Stimulated activated CD8-positive, alpha-beta memory T cell treated with anti-CD3 and anti-CD28 coated beads, Interleukin-15, amount 100 ng/mL, for 24 hours (primary cell): ENCODE measurements at places on chromosomes 12 and 14.

- no peak for DNase-seq
Observed at GRCh38 chr14:93269341-93270068, 62.4 kb downstream of the UBR7 start.

GRCh38 chr12:38713294-38713693 lies 192.1 kb downstream of the CPNE8 start:
- no peak for DNase-seq

DNA sequence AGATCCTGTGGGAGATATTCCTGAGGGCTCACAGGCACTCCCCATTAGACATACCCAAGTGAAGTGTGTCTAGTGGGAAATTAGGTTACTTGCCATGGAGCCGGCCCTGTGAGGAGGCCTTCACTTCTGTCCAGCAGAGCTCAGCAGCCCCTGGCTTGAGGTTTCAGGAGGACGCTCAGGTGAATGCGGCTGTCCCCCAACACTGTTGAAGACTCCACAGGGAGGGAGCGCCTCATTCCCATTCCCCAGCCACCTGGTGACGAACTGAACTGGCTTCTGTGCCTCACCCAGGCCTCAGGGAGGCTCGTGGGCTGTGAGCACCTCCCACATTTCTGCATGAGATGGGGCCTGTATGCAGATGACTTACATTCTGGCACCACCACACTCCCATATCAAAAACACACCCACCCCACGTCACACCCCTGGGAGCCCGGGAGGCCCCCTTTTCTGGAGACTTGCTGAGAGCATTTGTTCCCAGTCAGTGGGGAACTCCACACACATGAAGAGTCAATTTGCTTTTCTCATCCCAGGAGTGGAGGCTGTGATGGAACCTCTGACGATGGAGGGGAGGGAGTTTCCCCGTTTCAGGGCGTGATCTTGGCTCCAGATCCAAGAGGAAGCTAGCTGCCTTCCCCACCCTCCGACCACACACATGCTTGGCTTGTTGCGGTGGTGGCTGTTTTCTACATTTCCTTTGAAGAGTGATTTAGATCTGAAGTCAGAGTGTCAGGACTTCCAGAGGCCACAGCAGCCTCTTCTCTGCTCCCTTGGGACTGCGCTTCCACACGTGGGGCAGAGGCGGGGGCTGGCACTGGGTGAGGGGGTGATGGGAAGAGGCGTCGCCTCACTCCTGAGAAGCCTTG lies 120.7 kb downstream of the ADGRD1 start:
- no peak for DNase-seq

GRCh38 chr12:41367726-41368405 lies 179.7 kb downstream of the PDZRN4 start:
- DNase-seq = no peak

DNA sequence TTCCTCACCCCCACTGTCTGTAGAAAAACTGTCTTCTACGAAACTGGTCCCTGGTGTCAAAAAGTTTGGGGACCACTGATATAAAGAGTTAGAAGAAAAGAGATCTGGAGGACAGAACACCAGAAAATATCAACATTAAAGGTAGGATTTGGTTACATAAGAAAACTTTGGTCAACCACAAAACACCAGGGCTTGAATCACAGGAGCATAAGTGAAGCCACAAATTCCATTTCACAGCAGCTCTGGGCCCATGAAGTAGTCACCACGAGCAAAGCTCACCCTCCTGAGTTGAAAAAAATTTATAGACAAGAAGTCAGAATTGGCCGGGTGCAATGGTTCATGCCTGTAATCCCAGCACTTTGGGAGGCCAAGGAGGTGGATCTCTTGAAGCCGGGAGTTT lies 19.4 kb downstream of the RALGAPA1 start:
- DNase-seq = no peak

DNA sequence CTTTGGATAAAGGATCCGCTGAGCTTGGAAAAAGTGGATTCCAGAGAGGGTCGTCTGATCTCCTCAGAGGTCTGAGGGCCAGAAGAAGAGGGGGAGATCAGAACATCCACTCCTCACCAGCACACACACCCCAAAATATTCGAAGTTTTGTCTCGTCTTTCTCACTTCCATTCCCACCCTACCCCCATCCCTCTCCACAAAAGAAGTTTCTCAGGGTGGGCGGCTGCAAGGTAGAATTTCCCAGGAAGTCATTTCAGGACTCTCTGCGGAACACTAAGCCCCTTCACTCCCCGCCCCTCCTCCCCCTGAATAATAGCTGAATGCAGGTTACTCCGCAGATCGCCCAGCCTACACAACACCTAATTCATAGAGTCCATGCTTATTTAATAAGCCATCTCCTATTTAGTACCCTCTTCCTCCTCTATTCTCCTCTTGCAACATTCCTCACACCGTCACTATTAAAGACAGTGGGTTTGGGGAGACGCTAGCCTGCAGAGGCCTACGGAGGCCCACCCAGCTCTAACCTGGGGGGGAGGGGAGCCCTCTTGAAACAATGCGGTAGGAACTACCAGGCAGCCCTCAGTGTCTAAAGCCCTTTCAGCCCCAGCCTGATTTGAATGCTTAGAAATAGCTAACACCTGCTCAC lies 649 bp upstream of the SALL2 start:
- DNase-seq = no peak

DNA sequence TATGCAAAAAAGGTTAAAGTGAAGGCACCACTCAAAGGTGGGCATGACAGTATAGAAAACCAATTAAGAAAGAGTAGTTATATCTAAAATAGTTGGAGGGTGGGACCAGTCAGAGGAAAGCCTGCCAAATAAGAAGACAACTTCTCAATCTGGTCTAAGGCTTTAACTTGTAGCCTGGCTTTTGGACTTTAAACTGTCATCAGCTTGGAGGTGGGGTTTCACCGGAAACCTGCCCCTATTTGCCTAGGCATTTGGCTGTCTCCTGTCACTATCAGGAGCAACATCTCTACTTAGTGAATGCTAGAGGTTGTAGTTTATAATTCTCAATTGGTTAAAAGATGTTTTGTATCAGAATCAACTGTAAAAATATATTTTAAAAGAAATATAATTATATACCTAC lies 107.3 kb downstream of the SLCO1B3 start:
- no peak for DNase-seq

DNA sequence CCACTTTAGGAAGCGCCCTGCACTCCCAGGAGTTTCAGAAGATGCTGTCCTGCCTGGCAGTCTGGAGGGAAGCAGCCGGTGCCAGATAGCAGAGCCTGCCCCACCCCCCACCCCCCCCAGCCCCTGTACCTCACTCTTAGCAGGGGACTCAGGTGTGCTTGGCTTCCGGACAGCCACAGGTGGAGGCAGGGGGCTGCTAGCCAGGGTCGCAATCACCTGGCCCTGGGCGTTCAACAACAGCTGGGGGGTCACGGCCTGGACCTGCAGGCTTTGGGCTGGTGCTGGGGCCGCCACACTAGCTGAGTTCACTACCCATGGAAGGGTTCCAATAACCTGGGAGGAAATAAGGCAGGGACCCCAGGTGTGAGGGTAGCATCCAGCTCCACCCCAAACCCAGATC lies 22.0 kb downstream of the POU6F1 start:
- DNase-seq = no peak

- DNase-seq = no peak
Observed at GRCh38 chr12:124682425-124683151, 115.2 kb upstream of the NCOR2 start.

- no peak for DNase-seq
Observed at GRCh38 chr12:47033789-47034555, 45.4 kb upstream of the PCED1B start.

GRCh38 chr14:75783184-75783583 lies 122.1 kb downstream of the TTLL5 start:
- DNase-seq = no peak

DNA sequence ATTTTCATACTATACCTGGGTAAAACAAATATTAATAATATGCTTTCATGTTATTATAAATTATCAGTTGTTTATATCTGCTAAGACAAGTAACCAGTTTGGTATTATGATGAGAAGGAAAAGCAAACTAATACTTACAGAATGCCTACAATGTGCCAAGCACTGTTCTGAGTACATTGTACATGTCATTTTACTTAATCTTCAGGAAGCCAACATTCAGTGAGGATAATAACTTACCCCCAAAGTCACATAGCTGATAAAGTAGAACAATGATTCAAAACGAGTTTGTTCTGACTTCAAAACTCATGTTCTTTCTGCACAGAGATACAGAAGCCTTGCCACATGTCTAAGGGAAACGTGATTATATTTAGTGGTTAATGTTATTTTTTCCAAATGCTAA lies 89.0 kb upstream of the DIO2 start:
- no peak for DNase-seq

- no peak for DNase-seq
Observed at GRCh38 chr14:92597906-92598905, 84.6 kb downstream of the RIN3 start.
